ENCODE measurements at places on chromosomes 2 and 18. TPM values are rescaled to one million over a fixed set of nuclear protein-coding genes. Genes with fewer than 3 reads are reported as not detected.

ANKRD36C gene
- total RNA-seq = 59.7 TPM

GRCh38 chr2:136131961-136132824, 14.2 kb upstream of the CXCR4 start:
- peak overlapping the region; percentile 76 for H3K4me3 ChIP-seq
- DNase-seq = peak; percentile 91
- H3K4me1 ChIP-seq = peaks cover 88% of the 10 kb centered on the region
- H3K27me3 ChIP-seq = peaks cover 23% of the 10 kb centered on the region
- peak overlapping the region; percentile 81 for H3K27ac ChIP-seq
- peaks cover 5% of the 10 kb centered on the region for H3K36me3 ChIP-seq

GRCh38 chr2:88003074-88003755, 13.1 kb downstream of the RNU2-63P start:
- no peaks in the 10 kb centered on the region for H3K27me3 ChIP-seq
- H3K4me3 ChIP-seq = peak overlapping the region; percentile 15
- H3K4me1 ChIP-seq = peaks cover 6% of the 10 kb centered on the region
- H3K36me3 ChIP-seq = no peaks in the 10 kb centered on the region
- DNase-seq = peak; percentile 50

RUFY4 gene
- total RNA-seq = 1.8 TPM

IL36G gene
- total RNA-seq = not detected
